Uterus (tissue), 4 donors: ENCODE measurements at places on chromosomes 16 and 17.

GRCh38 chr17:35447499-35447898 lies 1.1 kb downstream of the SLFN13 start:
- no peak for DNase-seq

DNA sequence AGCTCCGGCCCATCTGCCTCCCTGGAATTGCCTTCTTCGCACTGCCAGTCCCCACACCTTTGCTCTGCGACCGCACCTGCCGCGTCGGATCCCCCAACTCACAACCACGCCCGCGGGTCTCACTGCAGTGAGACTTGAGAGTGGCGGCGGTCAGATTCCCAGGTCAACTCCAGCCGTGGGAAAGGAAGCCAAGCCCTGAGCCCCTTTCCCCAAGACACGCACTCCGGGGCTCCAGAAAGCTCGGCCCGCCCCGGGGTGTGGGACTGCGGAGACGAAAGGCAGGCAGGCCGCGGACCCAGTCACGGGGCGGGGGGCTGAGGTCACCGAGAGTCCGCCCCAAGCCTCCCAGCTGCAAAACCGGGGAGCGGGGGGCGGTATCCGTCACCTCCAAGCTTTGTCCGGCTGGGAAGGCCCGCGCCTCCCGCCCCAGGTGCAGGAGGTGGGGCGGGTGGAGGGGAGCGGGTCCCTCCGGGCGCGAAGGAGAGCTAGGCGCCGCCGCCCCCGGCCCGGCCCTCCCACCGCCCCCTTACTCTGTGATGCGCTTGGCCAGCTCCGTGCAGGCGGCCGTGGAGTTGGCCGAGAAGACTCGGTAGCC lies 615 bp downstream of the PRPSAP1 start:
- DNase-seq = no peak

GRCh38 chr16:53995378-53995777 lies 291.2 kb downstream of the IRX3 start:
- no peak for DNase-seq

GRCh38 chr17:2090804-2091534 lies 36.1 kb downstream of the HIC1 start:
- peak; percentile 89 for DNase-seq

DNA sequence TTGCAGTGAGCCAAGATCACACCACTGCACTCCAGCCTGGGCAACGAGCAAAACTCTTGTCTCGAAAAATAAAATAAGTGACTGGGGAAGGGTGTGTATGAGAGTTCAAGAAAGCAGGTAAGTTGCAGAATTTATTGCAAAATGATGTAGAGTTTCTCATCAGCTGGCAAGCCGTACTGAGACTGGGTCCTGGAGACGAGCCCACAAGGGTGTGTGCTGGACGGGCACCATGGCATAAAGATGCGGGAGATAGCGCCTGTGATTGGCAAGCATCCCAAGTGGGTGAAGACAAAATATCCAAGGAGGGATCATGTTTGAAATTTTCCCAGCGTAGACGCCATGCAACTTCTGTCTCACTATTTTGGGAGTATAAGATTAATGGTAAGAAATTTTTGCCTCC lies 59.4 kb downstream of the WNT3 start:
- DNase-seq = no peak

DNA sequence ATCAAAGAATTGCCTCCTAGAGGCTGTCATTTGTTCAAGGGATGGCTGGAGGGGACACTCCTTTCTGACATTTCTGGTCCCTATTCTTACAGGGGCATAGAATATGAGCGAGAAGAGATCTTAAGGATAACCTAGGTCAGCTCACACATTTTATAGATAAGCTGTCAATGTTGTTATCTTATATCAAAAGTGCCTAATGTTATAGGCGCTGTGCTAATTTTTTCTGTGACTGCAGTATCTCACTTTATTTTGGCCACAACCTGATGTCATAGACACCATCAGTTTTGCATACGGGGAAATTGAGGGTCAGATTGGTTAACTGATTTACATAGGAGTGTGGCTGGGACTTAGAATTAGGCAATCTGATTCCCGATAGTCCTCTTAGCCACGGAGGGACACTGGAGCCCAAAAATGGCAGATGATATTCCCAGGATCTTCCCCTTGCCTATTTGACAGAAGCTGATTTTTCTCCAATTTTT lies 1.2 kb downstream of the CPD start:
- no peak for DNase-seq

DNA sequence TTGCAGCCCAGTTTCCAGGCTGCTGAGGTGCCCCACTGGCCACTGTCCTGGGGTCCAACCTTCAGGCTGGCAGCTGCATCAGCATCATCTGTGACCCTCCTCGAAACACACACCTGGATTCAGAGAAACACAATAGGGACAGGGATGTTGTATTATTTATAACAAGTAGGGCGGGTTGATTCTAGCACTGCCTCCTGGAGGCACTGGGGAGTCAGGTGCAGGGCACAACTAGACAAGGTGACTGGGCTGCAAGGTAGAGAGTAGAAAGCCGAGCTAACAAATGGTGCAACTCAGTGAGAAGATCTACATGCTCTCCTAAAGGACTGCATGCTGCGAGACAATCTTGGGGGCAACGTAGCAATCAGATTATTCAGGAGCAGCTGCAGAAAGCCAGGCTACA lies 317.3 kb downstream of the SLC39A11 start:
- DNase-seq = no peak

DNA sequence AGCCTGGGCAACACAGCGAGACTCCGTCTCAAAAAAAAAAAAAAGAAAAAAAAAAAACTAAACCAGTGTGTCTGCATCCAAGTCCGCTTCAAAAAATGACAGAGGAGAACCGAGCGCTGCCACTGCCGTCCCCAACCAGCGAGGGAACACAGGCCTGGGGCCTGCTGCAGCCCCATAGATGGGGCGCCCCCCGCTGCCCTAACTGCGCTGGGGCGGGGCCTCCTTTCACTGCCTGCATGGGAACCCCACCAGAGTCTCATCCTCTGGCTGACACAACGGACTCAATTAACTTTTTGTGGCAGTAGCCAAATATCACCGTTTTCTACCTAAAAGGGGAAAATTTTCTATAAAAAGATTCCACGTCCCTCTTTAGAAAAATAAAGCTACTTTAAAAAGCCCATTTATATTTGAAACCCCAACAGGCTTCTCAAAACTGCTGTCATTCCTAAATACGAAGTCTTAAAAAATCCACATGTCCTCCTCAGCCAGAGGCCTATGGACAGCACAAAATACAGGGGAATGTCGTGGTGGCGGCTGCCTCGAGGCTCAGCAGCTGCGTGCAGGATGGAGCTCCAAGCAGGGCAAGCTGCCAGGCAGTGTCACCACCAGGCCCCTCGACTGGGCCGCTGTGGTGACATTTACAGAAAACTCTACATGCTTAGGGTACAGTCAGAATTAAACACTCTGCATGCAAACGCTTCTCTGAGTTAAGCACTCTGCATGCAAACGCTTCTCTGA lies 30.3 kb downstream of the KLHDC4 start:
- no peak for DNase-seq

- DNase-seq = no peak
These were observed 10.4 kb downstream of the NCBP3 start for GRCh38 chr17:3835410-3836229.

DNA sequence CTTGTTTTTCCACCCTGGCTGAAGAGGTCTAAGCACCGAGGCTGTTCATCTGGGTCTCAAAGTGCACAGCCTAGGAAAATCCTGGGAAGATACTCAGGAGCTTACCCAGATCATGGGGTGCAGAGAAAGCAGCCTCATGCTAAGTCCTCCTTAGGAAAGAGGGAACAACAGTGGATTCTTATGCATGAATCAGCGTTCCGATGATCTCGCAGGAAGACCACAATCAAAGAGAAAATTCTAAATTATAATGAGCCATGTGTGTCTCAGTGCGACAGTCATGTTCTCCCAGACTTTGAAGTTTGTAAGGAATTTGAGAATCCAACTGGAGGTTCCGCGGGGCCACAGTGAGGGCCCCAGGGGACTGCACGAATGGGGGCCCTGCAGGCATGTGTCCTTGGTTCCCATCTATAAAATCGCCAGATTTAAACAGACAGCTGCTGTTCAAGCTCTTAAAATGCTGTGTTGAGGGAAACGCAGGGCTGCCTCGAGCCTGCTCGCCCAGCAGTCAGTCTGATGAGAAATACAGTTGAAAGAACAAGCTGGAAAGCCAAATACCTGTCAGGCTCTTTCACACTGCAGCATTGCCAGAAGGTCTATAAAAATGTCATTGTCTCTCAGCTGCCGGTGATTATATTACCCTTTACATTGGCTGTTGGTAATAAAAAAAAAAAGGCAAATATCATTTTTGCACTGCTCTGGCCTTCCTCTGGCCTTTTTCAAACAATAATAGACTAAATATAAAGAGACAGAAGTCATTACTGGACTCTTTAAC lies 152.1 kb downstream of the PMP22 start:
- no peak for DNase-seq

DNA sequence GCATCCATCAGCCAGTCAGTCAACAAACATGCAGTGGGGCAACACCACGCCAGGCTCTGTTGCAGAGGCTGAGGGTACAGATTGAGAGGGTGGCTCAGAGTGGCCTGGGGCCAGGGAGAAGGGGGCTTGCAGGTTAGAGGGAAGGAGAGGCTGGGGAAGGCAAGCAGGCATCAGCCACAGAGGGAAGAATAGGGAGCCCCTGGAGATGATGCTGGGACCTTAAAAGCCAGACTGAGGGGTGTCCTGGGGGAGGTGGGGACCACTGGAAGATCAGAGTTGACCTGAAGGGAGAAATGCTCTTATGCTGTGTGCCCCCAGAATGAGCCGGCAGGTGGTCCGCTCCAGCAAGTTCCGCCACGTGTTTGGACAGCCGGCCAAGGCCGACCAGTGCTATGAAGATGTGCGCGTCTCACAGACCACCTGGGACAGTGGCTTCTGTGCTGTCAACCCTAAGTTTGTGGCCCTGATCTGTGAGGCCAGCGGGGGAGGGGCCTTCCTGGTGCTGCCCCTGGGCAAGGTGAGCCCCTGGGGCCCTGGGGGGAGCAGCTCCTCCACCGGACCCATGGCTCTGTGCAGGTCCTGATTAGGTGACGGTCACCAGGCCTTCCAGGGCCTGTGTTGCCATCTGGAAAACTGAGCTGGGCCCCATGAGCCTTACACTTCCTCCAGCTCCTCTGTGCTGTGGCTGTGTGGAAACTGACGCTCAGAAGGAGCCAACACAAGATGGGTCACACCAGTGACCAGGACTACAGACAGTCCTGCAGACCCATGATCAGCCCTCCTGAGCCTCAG lies 1.7 kb downstream of the CORO1A start:
- no peak for DNase-seq

DNA sequence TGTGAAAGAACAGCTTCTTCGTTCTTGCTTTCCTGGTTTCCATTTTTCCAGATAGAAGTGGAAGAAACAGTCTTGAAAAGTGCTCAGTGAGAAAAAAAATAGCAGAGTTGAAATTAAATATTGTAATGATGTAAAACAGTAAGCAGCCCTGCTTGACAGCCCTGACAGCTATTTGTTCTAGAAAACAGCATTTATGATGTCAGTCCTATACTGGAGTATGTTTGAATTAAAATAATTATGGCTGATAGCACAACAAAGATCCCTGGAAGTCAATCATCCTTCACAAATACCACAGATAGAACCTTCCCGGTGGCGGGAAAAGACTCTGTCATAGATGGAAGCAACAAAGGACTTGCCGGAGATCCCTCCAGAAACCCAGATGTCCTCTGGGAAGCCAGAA lies 298.0 kb upstream of the TNRC6C start:
- DNase-seq = no peak

- DNase-seq = no peak
These were observed 17.2 kb upstream of the ADGRG1 start for GRCh38 chr16:57611181-57611580.

- DNase-seq = no peak
These were observed 1.4 kb downstream of the TLCD1 start for GRCh38 chr17:28724500-28725165.

- no peak for DNase-seq
These were observed 26.0 kb downstream of the PLD6 start for GRCh38 chr17:17180141-17180603.

DNA sequence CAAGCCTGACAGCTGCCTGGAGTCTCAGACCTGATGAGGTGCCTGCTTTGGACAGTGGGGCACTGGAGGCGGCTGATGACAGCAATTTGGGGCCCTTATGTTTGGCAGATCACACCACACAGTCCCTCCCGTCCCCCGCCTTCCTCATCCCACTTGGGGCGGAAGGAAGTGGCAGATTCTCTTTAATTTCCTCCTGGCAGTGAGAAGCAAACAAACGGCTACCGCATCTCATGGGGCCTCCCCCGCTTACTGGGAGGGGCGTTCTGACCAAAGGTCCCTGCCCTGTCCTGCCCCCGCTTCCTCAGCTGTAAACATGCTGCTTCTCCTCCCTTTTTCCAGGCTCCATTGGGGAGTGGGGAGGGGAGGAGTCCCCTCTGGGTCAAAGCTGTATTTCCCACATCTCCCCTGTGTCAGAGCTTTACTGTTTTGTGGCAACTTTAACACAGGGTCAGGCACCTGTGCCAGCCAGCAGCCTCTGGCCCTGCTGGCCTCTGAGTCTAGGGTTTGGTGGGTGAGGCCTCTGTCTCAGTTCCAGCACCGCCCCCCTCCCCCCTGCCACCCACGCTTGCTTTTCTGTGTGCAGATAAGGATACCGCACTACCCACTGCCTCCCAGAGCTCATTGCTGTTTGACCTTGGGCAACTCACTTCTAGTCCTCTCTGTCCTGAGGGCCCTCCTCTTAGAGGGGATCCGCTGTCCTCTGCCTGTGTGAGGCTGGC lies 5.4 kb upstream of the NFATC3 start:
- DNase-seq = peak; percentile 79

DNA sequence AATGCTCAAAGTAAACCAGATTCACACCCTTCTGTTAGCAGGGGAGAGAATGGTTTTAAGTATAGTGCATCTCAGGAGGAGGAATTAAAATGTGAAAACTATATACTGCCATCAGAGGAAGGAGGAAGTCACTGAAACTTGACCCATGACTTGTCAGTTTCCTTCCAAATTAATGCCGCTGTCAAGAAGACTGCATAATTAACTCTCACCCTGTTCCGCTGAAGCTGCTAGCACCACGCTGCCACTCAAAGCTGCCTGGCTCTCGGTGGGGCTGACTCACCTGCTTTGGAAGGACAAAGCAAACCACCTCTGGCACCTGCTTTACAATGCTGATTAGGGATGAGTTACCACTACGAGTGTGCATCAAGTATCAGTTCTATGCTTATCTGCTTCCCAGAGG lies 37.8 kb upstream of the ULK2 start:
- DNase-seq = no peak

GRCh38 chr17:60941028-60941427 lies 263.4 kb downstream of the BCAS3 start:
- DNase-seq = peak; percentile 45

DNA sequence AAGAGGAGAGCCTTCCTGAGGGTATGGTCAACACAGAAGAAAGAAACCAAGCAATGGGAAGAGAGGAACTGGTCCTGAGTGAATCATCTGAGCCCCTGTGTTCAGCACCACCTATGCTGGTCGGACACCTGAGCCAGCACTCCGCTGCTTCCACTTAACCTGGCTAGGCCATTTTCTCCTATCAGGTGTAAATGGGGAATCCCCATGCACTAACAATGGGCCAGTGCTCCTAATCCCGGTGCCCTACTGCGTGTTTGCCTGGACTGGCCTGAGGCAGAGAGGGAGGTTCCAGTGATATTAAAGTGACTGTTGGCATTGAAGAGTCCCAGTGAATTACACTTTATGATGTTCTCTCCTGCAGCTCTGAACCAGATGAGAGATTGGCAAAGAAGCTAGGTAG lies 34.4 kb upstream of the XYLT2 start:
- no peak for DNase-seq

GRCh38 chr17:13520899-13521572 lies 80.7 kb downstream of the HS3ST3A1 start:
- DNase-seq = no peak
